ENCODE measurements at places on chromosomes 7 and 10.

GRCh38 chr10:61408105-61408504 lies 45.1 kb downstream of the TMEM26 start:
- no peak for DNase-seq

- no peak for DNase-seq
These were observed 93.1 kb downstream of the MAPK8 start for GRCh38 chr10:48399551-48399950.

DNA sequence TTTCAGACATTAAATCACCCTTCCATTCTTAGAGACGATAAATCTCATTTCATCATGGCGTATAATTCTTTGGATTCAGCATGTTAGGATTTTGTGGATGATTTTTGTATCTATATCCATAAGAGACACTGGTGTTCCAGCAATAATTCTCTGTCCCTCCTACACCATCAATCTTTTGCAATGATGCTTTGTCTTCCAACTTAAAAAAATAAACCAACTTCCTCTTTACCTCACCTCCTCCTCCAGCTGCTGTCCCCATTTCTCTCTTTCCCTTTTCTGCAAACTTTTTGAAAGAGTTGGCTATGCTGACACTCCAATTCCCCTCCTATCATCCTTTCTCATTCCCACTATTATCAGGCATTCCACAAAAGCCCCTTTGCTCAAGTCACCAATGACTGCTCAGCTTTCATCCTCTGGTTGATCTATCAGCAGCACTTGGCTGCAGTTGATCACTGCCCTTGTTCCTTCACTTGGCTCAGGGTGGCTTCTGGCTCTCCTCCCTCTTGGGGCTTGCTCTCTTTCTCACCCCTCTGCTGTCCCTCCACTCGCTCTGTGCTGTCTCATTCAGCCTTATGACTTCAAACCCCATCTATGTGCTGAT lies 130.0 kb downstream of the ARHGAP22 start:
- DNase-seq = no peak

GRCh38 chr7:117810642-117811512 lies 62.4 kb downstream of the CTTNBP2 start:
- no peak for DNase-seq

GRCh38 chr7:84025332-84025927 lies 169.2 kb downstream of the SEMA3A start:
- no peak for DNase-seq

DNA sequence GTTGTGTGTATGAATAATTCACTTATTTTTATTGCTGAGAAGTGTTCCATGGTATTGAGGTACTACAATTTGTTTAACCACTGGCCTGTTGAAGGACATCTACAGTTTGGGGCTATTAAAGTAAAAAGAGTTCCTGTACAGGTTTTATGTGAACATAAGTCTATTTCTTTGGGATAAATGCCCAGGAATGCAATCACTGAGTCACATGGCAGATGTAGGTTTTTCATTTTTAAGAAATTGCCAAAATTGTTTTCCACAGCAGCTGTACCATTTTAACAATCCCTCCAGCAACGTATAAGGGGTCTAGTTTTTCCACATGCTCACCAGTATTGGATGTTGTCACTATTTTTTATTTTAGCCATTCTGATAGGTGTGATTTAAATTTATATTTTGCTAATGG lies 243.9 kb downstream of the TNS3 start:
- DNase-seq = no peak

DNA sequence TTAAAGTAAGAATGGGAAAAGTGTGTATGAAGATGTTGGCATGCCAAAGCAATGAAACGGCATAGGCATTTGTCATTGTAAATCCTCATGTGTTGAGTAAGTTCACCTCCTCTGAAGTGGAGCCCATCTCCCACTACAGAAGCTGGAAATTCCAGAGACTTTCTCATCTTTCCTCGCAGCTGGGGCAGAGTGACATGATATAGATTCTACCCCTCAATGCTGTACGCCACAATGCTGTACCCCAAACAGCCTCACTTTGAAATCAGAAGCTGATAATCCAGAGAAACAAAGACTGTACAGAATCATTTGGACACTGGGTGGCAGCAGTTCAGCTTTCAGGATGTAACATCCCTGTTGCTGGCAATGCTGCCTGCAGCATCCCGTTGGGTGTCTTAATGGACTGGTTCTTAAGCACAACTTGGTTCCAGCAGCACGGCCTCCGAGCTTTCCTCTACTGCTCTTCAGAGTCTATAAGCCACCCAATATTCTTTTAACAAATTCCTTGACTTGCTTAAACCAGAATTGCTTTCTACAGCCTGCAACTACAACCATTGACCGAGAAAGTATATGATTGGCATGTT lies 18.8 kb downstream of the ZC3HAV1L start:
- DNase-seq = peak; percentile 68

GRCh38 chr7:15402436-15403136 lies 159.2 kb downstream of the AGMO start:
- no peak for DNase-seq

- no peak for DNase-seq
These were observed 120.5 kb downstream of the UBE2H start for GRCh38 chr7:129832282-129832681.
